Breast epithelium (tissue), 4 donors: ENCODE measurements at places on chromosomes 2 and 18.

- DNase-seq = no peak
These were observed 133.7 kb upstream of the MEIS1 start for GRCh38 chr2:66301022-66301766.

GRCh38 chr2:235924675-235925063 lies 243.5 kb downstream of the GBX2 start:
- no peak for DNase-seq

DNA sequence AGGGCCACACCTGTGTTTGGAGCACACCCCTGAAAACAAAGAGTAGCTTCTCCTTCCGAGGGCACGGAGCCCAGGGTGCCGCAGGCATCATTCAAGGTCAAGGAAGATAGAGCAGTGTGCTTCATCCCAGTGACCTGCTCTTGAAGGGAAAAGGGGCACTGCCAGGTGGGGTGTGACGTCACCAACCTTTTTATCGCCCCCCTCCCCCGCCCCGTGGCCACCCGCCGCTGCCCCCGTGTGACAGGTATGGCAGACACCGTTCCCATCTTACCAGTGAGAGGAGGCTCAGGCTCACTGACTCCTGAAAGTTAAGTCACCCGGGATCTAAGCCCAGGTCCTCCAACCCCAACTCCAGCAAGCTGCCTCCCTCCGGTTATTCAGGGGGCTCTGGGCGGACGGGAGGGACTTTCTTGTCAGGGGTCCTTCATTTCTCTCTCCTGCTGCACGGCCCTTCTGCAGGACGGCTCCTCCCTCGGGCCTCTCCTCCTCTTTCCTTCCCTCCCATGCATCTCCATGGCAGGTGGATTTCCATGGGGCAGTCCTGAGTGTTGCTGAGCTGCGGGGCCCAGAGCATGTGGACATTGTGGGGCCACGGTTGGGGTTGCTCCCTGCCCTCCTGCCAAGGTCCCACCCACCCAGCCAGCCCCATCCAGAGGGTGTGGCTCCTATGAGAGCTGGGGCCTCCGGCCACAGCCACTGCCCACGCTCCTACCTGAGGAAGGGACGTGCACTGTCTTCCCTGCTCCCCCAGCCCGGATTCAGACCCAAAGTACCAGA lies 114.1 kb upstream of the HDAC4 start:
- DNase-seq = no peak

DNA sequence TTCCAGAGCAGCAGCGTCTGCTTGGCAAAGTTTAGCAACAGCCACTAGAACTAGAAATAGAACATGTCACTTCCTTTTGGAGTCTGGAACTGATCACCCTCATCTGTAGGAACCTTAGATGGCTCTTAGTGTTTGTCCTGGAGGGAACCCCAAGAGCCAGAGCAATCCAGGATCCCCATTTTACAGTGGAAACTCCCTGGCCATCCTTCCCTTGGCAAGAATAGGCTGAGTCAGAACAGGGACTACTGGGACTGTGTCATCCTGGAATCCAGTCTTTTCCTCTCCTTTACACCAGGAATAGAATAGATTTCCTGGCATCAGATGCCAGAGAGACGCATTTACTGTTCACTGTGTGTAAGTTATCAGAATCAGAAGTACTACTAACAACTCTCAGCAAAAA lies 33.2 kb upstream of the GRHL1 start:
- no peak for DNase-seq

GRCh38 chr18:21703241-21703820 lies 1.2 kb downstream of the ABHD3 start:
- DNase-seq = no peak

DNA sequence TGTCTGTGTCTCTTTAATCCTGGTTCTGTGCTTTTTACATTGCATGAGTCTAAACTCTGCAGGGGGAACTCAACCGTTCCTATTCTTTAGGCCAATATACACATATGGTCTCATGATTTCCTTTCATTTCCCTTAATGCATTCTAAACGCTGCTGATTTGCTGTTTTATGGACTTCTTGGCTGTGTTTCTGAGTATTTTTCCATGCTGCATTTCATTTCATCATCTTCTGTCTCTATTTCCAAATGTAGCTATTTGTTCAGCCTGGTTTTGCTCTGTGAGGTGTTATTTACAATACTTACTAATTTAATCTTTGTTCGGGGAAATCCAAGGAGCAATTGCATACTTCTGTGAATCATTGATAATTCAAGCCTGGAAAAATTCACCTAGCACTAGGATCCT lies 897.2 kb downstream of the TSN start:
- DNase-seq = no peak

- DNase-seq = no peak
These were observed 117.0 kb upstream of the SMIM21 start for GRCh38 chr18:75544496-75544895.

DNA sequence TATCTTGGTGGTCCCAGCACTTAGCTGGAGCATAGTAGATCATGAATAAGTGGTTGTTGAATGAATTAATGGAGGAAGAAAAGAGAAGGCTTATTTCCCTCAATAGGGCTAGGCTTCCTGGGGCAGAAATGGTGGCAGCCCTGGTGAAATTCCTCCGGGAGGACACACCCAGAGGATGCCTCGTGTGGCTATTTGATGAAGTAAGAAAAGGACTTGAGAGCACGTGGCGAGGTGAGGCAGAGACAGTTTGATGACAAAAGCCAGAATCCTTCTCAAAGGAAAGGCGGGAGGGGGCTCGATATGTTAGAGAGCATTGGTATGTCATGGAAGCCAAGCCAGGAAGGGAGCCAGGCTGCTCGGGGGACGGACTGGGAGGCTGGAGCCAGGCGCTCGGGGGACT lies 14.7 kb downstream of the FAM228A start:
- DNase-seq = no peak

DNA sequence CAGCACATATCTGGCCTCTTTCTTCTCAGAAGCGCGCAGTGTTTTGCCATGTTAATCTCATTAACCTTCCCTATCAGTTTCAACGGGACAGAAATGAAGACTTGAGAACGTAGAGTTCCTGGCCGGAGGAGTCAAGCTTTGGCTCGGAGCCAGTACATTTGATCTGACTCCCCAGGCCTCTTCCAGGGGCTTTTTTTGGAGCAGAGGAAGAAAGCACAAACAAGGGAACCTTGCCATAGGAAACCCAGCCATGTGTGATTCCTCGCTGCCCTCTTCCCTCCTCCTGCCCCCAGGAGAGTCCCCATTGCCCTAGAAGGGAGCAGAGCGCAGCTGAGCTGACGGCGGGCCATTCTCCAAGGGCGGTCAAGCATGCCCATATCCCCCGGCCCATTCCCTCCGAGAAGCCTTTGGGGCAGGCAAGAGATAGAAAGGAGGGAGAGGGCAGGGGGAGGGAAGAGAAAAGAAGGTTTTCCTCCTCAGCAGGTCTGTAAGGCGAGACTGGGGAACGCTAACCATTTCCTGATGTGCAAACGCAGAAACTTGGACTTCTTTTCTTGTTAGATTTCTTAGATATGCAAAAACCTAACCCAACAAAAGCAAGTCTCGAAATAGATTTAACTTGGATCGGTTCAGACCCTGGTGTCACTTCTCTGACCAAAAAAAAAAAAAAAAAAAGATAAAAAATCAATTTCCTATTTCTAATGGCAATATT lies 63.7 kb upstream of the POU3F3 start:
- no peak for DNase-seq

DNA sequence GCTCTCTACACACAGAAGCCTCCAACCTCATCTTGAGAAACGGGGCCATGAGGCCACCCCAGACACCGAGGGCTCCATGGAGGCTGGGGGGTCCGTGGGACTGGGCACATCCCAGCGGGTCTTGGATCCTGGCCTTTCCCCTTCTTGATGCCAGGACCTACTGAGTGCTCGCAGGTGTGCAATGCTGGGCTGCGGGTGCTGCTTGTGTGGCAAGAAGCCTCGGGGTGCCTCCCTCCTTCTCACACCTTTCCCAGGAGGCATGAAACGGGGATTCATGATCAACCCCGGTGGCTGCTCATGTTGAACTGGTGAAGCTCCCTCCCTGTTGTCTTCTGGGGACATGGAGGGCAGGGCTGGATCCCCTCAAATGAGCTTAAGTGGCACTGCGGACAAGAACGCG lies 2.0 kb upstream of the BUB1 start:
- DNase-seq = no peak

DNA sequence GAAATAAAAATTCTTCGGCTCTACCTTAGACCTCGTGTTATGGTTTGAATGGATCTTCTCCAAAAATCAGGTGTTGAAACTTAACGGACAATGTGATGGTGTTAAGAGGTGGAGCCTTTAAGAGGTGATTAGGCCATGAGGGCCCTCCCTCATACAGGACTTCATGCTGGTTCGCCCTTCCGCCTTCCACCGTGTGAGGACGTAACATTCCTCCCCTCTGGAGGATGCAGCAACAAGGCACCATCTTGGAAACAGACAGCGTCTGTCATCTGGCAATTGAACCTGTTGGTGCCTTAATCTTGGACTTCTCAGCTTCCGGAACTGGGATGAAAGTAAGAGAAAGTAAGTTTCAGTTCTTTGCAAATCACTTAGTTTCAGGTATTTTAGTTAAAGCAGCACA lies 126.3 kb upstream of the SPRED2 start:
- no peak for DNase-seq

GRCh38 chr2:190598621-190599020 lies 50.3 kb upstream of the NAB1 start:
- no peak for DNase-seq

DNA sequence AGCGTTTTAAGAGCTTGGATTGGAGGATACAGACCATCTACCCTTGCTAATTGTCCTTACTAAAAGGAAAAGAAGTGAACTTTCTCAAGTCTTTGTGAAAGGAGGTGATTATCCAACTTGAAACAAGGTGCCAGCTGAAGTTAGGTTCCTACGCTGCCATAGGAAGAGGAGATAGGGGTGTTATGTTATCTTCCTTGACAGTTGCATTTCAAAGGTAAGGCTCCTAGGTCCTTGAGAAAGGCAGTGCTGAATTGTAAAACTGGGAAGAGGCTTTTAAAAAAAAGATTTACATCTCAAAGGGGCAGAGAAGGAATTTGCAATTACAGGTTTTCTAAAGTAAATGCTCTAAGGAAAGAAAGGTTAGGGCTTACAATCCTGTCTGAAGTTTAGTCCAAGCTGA lies 810.2 kb upstream of the LRATD1 start:
- DNase-seq = no peak

- DNase-seq = no peak
These were observed 143.6 kb downstream of the ALPK2 start for GRCh38 chr18:58484989-58485981.

- DNase-seq = no peak
These were observed 25.2 kb downstream of the TWSG1 start for GRCh38 chr18:9359796-9360195.

DNA sequence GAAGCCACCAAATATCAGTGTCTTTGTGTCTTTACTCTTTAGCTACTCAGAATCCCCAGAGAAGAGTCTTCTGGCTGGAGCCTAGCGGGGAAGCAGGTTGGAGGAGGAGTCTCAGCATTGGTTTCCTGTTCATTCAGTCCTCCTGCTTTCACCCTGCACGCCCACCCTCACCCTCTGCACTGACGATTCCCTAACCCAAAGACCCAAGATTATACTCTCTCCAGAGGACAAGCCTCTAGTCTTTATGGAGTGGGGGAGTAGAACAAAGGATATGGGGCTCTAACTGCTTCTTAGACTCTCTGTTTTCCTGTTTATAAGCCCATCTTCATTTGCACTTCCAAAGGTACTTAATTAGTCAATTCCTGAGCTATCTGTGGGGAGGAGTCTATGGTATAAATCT lies 338.8 kb downstream of the AGPS start:
- no peak for DNase-seq

DNA sequence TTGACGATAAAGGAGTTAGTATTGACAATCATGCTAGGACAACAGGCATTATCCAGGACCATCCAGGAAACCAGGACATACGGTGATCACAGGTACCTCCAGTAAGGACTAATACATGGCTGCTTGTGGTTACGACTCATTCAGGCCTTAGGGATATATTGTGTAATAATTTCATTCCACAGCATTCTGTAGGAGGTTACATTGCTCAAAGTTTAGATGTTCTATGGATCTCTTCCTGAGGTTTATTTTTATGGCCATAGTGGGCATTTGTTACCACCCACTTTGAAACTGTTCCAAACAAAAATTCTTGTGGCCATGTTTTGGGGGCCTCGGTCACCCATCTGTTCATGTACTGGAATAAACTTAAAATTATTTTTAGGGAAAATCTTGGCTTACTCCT lies 431.6 kb downstream of the METTL4 start:
- DNase-seq = no peak

GRCh38 chr2:178530625-178531142 lies 50.4 kb downstream of the PLEKHA3 start:
- DNase-seq = no peak

DNA sequence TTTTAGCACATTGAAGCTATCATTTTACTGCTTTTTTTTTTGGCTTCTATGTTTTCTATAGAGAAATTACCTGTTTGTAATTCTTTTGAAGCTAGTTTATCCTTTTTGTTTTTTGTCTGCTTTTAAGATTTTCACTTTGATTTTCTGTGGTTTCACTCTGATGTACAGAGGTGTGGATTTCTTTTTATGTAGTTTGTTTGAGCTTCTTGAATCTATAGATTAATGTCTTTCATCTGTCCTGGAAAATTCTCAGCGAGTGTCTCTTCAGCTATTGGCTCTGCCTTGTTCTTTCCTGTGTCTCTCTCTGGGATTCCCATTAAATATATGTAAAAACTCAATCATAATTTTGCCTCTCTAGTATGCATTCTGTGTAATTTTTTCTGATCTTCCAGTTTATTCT lies 8.4 kb downstream of the POLE4 start:
- DNase-seq = no peak

- DNase-seq = no peak
These were observed 82.3 kb upstream of the FAM98A start for GRCh38 chr2:33681364-33681757.

GRCh38 chr2:111966241-111966640 lies 67.8 kb downstream of the MERTK start:
- DNase-seq = no peak

- no peak for DNase-seq
These were observed 124.6 kb downstream of the RTP5 start for GRCh38 chr2:241994086-241994485.

GRCh38 chr2:37766106-37766505 lies 94.7 kb upstream of the CDC42EP3 start:
- no peak for DNase-seq

GRCh38 chr18:58606236-58606635 lies 22.7 kb downstream of the ALPK2 start:
- no peak for DNase-seq

DNA sequence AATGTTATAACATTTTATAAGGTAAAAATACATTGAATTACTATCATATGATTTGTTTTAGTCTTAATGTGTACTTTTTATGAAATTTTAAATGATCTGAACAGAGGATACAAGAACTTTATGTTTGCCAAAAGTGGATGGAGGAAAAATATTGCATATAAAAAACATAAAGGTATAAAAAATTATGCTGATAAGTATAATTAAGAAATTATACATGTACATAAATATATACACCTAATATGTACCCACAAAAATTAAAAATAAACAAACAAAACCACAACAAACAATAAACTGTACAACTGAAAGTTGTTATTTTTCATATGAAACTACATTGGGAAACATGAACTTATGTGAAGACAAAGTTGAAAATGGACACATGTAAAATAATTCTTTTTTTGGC lies 38.2 kb upstream of the CALCRL start:
- DNase-seq = no peak

- no peak for DNase-seq
These were observed 266.5 kb downstream of the KLHL29 start for GRCh38 chr2:23651187-23652080.
